ENCODE measurements at places on chromosomes 3 and 15. TPM values are rescaled to one million over a fixed set of nuclear protein-coding genes. Genes with fewer than 3 reads are reported as not detected.

Gene ASB14
- 0.05 TPM for total RNA-seq

Gene MYL3
- not detected for total RNA-seq

Gene CCDC54
- not detected for total RNA-seq

Gene PLSCR2
- total RNA-seq = not detected

Gene SMCO1
- not detected for total RNA-seq

Gene CADPS
- total RNA-seq = 16.9 TPM

Gene SI
- not detected for total RNA-seq

Gene MFSD1
- 228 TPM for total RNA-seq

Gene GALK2
- total RNA-seq = 64.7 TPM

Gene SCG5
- 30.9 TPM for total RNA-seq

Gene MEX3B
- total RNA-seq = 10.5 TPM

All from smooth muscle cell of the umbilical artery (primary cell).